GM12878 (cell line): ENCODE measurements at places on chromosomes 2 and 18. TPM values are rescaled to one million over a fixed set of nuclear protein-coding genes. Genes with fewer than 3 reads are reported as not detected.

Gene SLC4A3
- total RNA-seq = 0.05 TPM in 1 of 2 replicates, not detected in the other

Gene NEU4
- total RNA-seq = 0.28 and 0.98 TPM in 2 replicates

Gene GKN2
- total RNA-seq = not detected in 2 replicates

Gene UGT1A4
- total RNA-seq = 0.21 TPM in 1 of 2 replicates, not detected in the other

Gene C2orf66
- total RNA-seq = not detected in 2 replicates

DNA sequence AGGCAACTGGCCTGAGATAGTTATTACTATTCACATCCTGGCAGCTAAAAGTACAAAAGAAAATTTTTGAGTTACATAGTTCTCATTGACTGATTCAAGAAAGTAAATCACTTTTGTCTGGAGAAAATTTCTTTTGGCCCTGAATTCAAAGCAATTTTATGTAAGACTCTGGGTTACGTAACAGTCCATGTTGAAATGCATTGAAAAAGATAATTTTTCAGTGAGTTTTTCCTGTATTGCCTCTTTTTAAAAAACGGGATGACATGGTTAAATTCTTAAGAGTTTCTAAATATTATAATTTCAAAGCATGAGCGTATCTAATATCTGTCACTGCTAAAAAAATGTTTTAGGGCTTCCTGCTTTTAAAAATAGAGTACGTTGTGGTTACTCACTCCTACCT lies 72.7 kb downstream of the ANKRD12 start:
- no peak overlapping the region for H3K27ac ChIP-seq
- H3K4me1 ChIP-seq = no peaks in the 10 kb centered on the region
- H3K36me3 ChIP-seq = no peaks in the 10 kb centered on the region
- H3K4me3 ChIP-seq = no peak overlapping the region
- no peak for DNase-seq

DNA sequence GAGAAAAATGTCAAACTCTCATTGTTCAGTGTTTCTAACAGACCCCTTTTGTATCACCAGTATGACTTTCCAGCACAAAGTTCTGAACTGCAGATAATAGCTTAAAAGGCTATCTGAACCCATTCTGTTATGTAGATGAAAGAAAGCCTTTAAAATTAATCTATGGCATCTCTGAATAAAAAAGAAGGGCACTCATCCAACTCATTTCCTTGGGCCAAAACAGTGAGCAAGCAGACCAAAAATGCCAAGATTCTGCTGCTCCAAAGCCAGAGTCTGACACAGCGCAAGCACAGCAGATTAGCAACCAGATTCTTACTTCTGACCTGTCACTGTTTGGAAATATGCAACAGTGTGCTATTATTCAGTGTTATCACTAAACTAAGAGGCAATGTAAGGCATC lies 22.6 kb upstream of the ITGA6 start:
- no peak overlapping the region for H3K4me3 ChIP-seq
- DNase-seq = no peak
- H3K27me3 ChIP-seq = no peaks in the 10 kb centered on the region; the same call in 1 of the 2 replicates
- H3K27ac ChIP-seq = no peak overlapping the region

GRCh38 chr2:95374921-95375471 lies 27.5 kb upstream of the FAHD2A start:
- no peak for DNase-seq
- no peak overlapping the region for H3K4me3 ChIP-seq
- H3K36me3 ChIP-seq = no peaks in the 10 kb centered on the region

GRCh38 chr2:1886405-1886992 lies 142.2 kb upstream of the PXDN start:
- DNase-seq = no peak
- no peak overlapping the region for H3K27ac ChIP-seq
- H3K27me3 ChIP-seq = no peaks in the 10 kb centered on the region

DNA sequence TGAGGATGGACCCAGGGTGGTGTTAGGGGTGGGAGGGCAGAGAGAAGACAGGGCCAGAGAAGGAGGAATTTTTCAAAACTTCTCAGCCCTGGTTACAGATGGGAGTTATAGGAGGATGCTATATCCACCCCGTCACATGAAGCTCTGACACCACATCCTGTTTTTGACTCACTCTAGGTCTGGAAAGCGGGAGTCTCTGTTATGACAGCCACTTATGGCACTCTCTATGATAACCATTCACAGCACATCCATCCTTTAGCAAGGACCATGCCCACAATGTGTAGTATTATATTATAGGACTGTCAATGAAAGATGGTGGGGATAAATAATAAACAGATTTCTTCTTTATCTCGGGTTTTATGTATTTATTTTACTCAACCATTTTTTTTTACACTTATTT lies 461.2 kb downstream of the CDH2 start:
- no peak overlapping the region for H3K27ac ChIP-seq
- no peaks in the 10 kb centered on the region for H3K4me1 ChIP-seq
- DNase-seq = no peak

DNA sequence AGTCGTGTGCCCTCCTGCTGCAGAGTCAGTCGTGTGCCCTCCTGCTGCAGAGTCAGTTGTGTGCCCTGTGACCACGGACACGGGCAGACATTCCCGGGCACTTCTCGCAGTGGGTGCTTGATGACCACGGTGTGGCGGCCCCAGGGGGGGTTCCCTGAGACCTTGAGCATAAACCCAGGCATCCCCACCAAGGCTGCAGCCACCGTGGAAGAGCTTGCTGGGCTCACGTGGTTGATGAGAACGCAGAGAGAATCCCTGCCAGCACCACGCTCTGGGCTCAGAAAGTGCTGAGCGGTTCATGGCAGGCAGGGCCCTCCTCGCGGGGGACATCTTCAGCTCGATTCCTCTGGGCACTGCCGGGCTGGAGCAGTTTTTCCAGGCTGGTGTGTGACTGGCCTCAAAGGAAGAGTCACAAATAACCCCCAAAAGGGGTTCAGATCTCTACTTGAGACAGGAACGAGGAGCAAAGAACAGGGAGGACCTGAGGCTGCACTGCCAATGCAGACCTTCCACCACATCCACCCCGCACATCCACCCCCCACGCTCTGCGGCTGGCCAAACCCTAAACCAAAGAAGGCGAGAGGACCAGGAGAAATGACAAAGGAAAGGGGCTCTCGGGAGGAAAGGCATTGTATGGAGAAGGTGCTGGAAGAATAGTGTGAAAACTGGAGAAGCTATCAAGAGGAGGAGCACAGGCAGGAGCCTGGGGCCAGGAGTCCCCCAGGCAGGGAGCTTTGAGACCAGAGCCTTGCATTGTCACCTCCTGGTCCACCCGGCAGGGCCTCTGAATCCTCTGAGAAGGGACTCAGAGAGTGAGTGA lies 8.4 kb upstream of the PER2 start:
- no peaks in the 10 kb centered on the region for H3K4me1 ChIP-seq
- no peaks in the 10 kb centered on the region for H3K36me3 ChIP-seq
- DNase-seq = no peak

- no peak overlapping the region for H3K27ac ChIP-seq
- no peak for DNase-seq
- no peak overlapping the region for H3K4me3 ChIP-seq
- no peaks in the 10 kb centered on the region for H3K4me1 ChIP-seq
- no peaks in the 10 kb centered on the region for H3K27me3 ChIP-seq
- no peaks in the 10 kb centered on the region for H3K36me3 ChIP-seq
Observed at GRCh38 chr2:30348825-30349224, 98.2 kb upstream of the LCLAT1 start.

- no peaks in the 10 kb centered on the region for H3K27me3 ChIP-seq
- H3K4me1 ChIP-seq = peaks cover 35% of the 10 kb centered on the region
- H3K27ac ChIP-seq = no peak overlapping the region
- DNase-seq = no peak
- H3K36me3 ChIP-seq = no peaks in the 10 kb centered on the region
- no peak overlapping the region for H3K4me3 ChIP-seq
Observed at GRCh38 chr2:108579623-108580022, 45.4 kb downstream of the LIMS1 start.

DNA sequence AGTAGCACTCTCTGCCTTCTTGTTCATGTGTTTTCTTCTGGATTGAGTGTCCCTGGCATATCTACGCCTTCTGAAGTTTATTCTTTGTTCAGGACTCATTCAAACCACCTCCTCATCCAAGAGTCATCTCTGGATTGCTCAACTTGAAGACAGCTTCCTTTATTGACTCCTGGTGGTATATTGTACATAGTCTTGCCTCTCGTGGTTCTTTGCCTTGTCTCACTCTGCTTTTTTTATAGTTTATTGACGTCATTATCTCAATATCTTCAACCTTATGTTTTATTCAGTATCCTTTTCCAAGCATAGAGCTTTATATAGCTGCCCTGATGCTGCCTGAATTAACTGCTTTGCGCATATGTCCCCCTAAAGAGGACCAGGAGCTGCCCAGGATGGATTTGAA lies 161.7 kb downstream of the INSIG2 start:
- no peaks in the 10 kb centered on the region for H3K27me3 ChIP-seq
- H3K36me3 ChIP-seq = no peaks in the 10 kb centered on the region
- no peak overlapping the region for H3K4me3 ChIP-seq

- no peak for DNase-seq
- peaks cover 5% of the 10 kb centered on the region for H3K36me3 ChIP-seq
- no peak overlapping the region for H3K4me3 ChIP-seq
- no peak overlapping the region for H3K27ac ChIP-seq
- no peaks in the 10 kb centered on the region for H3K27me3 ChIP-seq
- no peaks in the 10 kb centered on the region for H3K4me1 ChIP-seq
Observed at GRCh38 chr2:231100990-231101389, 23.9 kb downstream of the HTR2B start.

- H3K4me3 ChIP-seq = no peak overlapping the region
- H3K4me1 ChIP-seq = no peaks in the 10 kb centered on the region
- DNase-seq = no peak
Observed at GRCh38 chr2:4139316-4139715, 435.9 kb downstream of the DCDC2C start.

DNA sequence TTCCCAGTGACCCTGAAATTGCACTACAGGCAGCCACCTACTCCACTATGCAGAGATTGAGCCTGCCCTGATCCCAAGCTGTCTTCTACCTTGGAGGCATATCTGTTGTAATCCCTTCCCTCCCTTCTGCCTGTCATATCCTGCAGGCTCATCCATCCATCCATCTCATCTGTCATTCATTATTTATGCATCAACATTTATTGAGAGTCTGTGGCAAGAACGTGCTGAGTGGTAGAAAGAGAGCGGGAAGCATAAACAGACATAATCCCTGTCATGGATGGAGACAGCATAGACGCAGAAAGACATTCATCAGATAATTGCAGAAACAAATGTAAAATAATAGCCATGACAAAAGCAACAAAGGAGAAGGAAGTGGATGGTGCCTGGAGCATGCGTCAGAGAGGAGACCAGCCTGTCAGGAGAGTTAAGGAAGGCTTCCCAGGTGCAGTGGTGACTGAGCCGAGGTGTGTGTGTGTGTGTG lies 110.7 kb upstream of the STPG4 start:
- H3K4me1 ChIP-seq = no peaks in the 10 kb centered on the region
- H3K27ac ChIP-seq = no peak overlapping the region
- H3K4me3 ChIP-seq = no peak overlapping the region
- no peaks in the 10 kb centered on the region for H3K27me3 ChIP-seq
- H3K36me3 ChIP-seq = no peaks in the 10 kb centered on the region

- peaks cover 6% of the 10 kb centered on the region; the same call in 1 of the 2 replicates for H3K4me1 ChIP-seq
- no peak overlapping the region for H3K4me3 ChIP-seq
- DNase-seq = no peak
- no peaks in the 10 kb centered on the region for H3K36me3 ChIP-seq
- no peaks in the 10 kb centered on the region for H3K27me3 ChIP-seq
Observed at GRCh38 chr2:147222506-147222905, 622.3 kb upstream of the ACVR2A start.

DNA sequence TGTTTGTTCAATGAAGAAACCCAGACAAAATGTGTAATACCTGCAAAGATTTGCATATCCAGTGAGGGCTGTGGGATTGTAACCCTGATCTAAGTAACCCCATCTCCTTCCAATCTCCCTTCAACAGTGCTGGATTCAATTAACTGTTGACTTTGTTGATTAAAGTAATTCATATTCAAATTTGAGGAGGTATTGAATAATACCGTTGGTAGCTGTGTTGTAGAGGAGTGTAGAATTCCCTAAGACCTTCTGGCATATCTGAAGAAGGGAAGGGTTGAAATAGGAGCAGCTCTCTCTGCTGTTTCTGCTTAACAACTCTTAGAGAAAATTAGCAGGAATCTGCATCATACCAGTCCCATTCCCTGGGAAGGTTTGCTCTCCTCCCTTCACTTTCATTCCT lies 28.2 kb downstream of the MAIP1 start:
- no peak for DNase-seq
- no peak overlapping the region for H3K27ac ChIP-seq
- H3K4me3 ChIP-seq = no peak overlapping the region
- H3K4me1 ChIP-seq = 0 out of 2 replicates have a peak, but pooled peaks cover 3% of the 10 kb centered on the region
